CD4-positive, alpha-beta T cell treated with Interleukin-6 for 4 hours (primary cell): ENCODE measurements at places on chromosomes 12 and 14.

DNA sequence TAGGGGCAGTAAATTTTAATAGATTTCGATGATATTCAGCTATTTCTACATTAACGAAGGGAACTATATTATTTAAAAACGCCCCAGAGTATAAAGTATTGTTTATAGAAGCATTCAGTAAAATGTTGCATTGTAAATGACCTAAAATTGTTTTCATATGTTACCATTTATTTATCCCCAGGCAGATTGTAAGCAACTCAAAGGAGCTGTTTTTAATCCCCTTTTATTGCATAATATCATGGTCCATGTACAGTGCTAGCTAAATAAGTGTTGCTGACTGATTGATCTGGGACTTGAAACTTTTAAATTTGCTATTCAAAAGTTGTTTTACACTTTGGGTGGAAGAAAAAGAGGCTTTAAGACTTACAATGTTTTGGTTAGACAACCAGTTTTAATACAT is 199.0 kb upstream of the SLC38A2 start:
- DNase-seq, result no peak

DNA sequence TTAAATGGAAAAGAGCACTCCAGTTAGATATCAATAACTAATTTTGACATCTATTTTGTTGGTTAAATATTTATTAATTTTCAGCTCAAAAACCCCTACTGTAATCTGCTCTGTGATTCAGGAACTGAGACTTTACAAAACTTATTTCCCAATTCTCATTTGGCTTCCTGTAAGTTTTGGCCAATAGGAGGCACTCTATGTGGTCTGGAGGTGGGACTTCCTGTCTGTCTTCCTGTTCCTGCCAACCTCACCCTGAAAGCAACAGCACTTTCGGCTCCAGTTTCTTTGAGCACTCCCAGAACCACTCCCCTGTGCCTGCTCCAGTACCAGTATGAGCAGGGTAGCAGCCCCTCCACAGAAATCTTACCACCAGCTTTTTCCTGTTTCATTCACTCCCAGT is 1027.0 kb downstream of the VRK1 start:
- no peak for DNase-seq

DNA sequence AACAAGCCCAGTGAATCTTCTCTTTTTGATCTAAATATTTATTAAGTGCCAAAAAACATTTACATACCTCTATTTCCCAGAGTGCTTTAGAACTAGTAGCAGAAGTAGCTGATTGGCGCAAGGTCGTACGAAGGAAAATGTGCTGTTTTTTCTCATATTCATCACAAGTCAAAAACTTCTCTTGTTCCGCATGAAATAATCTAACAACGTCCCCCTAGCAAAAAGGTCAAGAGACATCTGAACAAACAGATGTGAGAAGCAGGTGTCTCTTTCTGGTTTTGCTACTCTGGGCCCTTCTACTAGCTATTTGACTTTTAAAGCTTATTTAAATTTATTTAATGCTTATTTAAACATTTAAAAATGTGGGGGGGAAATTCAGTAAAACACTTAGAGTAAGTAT is 117.8 kb downstream of the ITPR2 start:
- no peak for DNase-seq

GRCh38 chr12:106248312-106248845 is 559 bp upstream of the CKAP4 start:
- DNase-seq, result peak; percentile 31

DNA sequence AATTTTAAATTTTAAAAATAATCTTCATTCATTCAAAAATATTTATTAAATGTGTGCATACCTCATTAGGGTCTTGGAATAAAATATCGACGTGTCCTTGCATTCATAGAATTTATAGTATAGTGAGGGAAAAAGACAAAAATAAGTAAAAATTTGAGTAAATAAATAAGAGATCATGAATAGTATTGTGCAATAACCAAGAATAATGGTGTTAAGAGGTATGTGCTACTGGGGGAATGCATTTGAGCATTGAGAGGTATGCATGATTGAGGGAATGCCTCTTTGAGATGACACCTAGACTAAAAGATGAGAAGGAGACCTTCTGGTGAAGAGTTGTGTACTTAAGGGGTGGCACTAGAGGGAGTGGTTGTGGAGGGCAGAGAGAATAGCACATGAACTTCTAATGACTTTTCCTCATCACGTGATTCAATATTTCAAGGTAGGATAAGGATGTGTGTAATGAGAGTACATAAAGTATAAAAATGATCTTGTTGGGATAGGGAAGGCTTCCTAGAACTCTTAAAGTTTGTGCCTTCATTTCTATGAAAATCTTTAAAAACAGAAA is 18.8 kb upstream of the CATSPERB start:
- no peak for DNase-seq

DNA sequence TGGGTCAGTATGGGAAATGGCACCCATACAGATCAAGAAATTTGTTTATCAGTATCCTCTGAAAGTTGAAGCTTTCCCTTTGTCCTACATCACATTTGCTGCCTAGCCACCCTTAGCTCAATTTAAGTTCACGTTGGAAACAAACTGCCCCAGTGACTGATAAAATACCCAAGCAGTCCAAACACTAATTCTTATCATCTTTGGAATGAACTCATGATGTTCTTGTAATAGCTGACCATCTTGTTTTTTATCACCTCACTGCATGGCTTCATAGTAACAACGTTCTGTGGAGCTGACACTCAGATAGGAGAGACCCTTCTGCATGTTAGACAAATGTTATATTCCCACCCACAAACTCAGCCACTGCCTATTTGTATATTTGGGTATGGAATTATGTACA is 93.4 kb downstream of the GPR135 start:
- no peak for DNase-seq

GRCh38 chr12:39105111-39105510 is 199.7 kb upstream of the CPNE8 start:
- no peak for DNase-seq

- no peak for DNase-seq
Observed at GRCh38 chr12:34287437-34287836, 265.1 kb downstream of the ALG10 start.

- DNase-seq, result no peak
Observed at GRCh38 chr12:132108211-132108832, 35.8 kb downstream of the DDX51 start.

DNA sequence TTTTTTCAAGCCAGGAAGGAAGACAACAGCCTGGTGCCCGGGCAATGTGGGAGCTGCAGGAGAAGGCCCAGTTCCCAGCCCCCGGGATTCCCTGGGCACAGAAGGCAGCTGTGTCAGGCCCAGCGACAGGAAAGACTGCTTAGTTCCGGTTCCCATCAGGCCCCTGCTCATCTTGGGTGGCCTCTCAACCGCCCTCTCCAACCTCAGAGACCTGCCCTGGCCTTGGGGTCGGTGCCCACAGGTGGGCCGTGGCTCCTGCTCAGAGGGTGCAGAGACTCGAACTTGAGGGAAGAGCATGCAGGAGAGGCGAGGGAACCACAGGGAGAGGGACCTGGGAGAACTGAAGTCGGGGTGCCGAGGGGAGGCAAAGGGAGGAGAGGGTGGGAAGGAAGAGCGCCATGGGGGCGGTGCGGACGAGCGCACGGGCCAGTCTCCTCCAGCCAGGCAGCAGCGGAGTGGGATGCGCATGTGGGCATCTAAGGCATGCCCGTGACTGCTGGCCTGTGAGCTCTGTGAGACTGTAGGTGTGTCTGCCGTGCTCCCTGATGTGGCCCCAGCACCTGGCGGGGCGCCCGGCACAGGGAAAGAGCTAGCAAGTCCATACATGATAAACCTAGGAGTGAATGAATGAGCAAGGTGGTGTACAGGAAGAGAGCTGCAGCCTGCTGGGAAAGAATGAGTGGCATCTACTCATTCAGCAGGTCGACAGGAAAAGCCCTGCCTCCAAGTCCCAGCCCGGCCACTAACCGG is 42.7 kb downstream of the SSH1 start:
- DNase-seq, result no peak

DNA sequence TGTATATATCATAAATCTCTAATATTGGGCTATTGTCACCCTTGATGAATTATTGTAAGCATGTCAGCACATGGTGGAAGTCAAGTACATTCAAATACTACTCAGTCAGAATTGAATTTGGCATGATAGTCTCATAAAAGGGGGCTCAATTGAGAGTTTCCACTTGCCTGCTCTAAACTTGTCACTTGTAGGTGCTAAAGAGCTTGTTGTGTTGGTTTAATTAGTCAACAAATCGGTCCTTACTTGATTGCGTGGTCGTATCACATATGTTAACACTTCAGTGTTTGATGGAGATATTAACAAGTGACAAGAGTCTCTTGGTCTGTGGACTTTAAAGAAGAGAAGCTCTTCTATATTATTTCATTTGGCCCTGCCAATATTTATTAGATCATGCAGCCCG is 81.1 kb downstream of the NKX2-1 start:
- DNase-seq, result no peak

DNA sequence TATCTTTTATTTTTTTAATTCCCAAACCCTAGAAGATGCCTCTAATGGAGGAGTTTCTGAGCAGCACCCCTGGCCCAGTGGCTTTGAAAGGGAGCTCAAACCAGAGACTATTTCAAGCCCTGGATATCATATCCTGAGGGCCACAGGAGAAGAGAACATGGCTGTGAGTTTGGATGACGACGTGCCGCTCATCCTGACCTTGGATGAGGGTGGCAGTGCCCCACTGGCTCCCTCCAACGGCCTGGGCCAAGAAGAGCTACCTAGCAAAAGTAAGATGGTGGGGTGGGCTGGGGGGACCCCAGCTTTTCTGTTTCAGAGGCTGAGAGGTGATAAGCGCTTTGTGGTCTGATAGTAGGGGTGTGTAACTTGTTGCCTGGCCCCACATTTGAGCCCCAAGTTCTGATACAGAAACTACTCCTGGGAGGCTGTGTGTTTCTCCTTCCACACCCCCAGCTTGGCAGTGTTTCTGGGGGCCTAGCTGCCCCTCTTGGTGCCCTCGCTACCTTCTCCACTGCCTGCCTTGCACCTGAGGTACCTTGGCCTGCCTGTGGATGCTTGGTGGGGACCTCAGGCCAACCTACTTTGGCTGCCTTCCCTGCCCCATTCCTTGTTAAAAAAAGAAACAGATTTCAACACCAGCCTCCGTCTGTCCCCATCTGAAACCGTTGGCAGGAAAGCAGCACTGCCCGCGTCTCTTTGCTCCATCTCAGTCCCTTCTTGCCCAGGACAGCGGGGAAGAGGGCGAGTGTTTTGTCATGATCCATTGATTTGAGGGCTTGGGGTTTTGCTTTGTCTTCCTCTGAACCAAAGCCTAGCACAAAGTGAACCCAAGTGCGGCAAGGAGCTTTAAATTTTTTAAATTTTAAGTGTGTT is 5.7 kb downstream of the TPCN1 start:
- DNase-seq, result no peak

DNA sequence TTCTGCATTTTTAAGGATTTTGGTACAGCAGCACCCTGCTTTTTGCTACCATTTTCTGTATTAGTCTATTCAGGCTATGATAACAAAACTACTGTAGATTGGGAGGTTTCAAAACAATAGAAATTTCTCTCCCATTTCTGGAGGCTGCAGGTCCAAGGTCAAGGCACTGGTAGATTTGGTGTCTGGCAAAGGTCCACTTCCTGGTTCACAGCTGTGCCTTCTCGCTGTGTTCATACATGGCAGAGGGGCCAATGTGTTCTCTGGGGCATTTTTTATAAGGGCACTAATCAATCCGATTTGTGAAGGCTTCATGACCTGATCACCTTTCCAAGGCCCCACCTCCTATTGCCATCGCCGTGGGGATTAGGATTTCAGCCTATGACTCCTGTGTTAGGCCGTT is 268.1 kb upstream of the RTL1 start:
- DNase-seq, result no peak

DNA sequence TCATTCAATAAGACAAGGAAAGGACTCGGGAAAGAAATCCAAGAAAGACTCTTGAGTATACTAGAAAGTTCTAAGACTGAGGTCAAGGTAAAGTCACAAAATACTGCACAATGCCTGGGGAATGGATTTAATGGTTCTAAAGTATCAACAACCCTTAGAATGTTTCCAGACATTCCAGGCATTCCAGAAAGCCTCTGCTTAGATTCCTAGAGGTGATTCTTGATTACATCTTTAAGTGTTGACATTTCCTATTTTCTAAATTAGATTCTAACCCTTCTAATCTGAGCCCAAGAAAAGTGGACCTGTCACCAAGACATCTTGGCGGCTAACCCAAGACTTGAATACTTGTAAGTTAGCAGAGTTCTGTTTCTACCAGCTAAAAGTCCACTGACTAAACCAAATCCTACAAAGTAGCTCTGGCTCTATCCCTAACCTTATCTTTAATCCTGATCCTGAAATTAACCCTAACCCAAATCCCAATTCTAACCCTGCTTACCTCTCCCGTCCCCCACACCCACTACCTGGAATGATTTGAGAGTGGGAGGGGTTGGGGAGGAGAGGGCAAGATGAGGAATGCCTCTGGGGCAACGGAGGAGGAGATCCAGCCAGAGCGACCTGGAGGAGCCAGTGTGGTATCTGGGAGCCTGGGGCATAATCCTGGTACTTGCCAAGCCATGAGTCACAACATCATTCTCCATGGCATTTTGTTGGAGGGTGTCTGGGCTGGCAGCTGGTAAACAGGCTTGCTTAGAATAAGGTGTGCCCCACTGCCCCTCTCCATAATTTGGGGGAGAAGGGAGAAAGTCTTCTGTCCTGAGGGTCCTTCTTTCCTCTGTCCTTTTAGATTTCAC is 93.4 kb upstream of the HOXC13 start:
- DNase-seq, result no peak

GRCh38 chr12:119594399-119594730 is 791 bp downstream of the TMEM233 start:
- DNase-seq, result no peak

- DNase-seq, result peak; percentile 76
Observed at GRCh38 chr14:106417224-106418049, 891.1 kb downstream of the TMEM121 start.

GRCh38 chr12:25017336-25017735 is 68.4 kb upstream of the BCAT1 start:
- no peak for DNase-seq

GRCh38 chr12:44076871-44077270 is 241.0 kb downstream of the TMEM117 start:
- no peak for DNase-seq

GRCh38 chr12:128986957-128987356 is 133.7 kb downstream of the GLT1D1 start:
- DNase-seq, result no peak

DNA sequence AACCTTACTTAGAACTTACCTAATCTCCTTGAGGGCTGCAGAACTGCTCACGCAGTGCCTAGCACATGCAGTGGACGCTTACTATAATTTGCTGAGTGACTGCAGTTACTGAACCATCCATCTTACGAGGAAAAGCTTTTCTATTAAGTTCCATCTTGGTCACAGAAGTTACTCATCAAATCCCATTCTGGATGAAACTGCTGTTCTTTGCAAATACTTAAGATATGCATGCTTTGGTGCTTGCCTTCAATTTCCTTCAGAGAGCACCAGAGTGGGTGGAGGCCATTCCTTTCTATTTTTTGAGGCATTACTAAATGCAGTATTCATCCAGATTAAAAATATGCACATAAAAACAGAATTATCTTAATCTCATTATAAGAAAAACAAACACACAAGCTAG is 17.7 kb upstream of the PELI2 start:
- no peak for DNase-seq

DNA sequence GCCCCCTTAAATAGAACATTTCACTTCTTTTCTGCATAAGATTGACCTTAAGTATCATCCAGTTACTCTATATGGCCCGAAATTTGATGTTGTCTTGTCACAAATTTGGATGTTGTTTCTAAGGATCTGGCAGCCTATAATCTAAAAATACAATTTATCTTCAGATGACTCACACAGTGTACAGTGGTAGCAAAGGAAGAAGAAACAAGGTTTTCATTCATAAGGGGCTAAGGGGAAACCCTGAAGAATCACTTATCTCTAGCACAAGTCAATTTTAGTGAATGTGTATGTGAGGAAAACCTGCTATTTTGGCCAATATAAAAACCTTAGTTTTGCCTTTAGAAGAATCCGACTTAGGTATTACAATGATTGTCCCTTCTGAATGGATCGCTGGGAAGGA is 606.3 kb upstream of the LRFN5 start:
- no peak for DNase-seq
